Spinal cord (tissue), 10 donors: ENCODE measurements at places on chromosomes 6 and 20. TPM values are rescaled to one million over a fixed set of nuclear protein-coding genes. Genes with fewer than 3 reads are reported as not detected.

QKI gene
- 657 TPM for polyA plus RNA-seq

PRRT1 gene
- 15.5 TPM for polyA plus RNA-seq

ZBTB12 gene
- 36.6 TPM for polyA plus RNA-seq

PEX6 gene
- 26.7 TPM for polyA plus RNA-seq

PDYN gene
- 8.6 TPM for polyA plus RNA-seq

C6orf58 gene
- polyA plus RNA-seq = 1.2 TPM

MRAP2 gene
- 7.8 TPM for polyA plus RNA-seq

IRAK1BP1 gene
- polyA plus RNA-seq = 10.0 TPM

BMP5 gene
- 2.8 TPM for polyA plus RNA-seq

HLA-DRB1 gene
- polyA plus RNA-seq = 3.1 TPM

OXT gene
- polyA plus RNA-seq = not detected

EYS gene
- 1.3 TPM for polyA plus RNA-seq

NOX3 gene
- polyA plus RNA-seq = not detected

LAMA2 gene
- 30.6 TPM for polyA plus RNA-seq

TINAG gene
- polyA plus RNA-seq = not detected

RAB32 gene
- 12.7 TPM for polyA plus RNA-seq

LY6G5C gene
- polyA plus RNA-seq = 13.1 TPM

IP6K3 gene
- 0.36 TPM for polyA plus RNA-seq

TLDC2 gene
- polyA plus RNA-seq = 2.5 TPM

DCDC2 gene
- polyA plus RNA-seq = 2.3 TPM

COL11A2 gene
- polyA plus RNA-seq = 12.6 TPM

EDN3 gene
- 9.1 TPM for polyA plus RNA-seq

VAPB gene
- polyA plus RNA-seq = 55.4 TPM

PREX1 gene
- 86.5 TPM for polyA plus RNA-seq

ZNF831 gene
- polyA plus RNA-seq = 0.02 TPM

NMBR gene
- polyA plus RNA-seq = 4.1 TPM

PTCRA gene
- polyA plus RNA-seq = 0.29 TPM

ABCF1 gene
- polyA plus RNA-seq = 60.6 TPM

VPS16 gene
- 71.6 TPM for polyA plus RNA-seq

SPACA1 gene
- not detected for polyA plus RNA-seq

HSPA12B gene
- polyA plus RNA-seq = 16.1 TPM

LY6G6F gene
- polyA plus RNA-seq = not detected
